LHCN-M2 (cell line): ENCODE measurements at places on chromosomes 7 and 10.

- DNase-seq: no peak
These were observed 65.9 kb downstream of the PRR15 start for GRCh38 chr7:29629507-29629906.

GRCh38 chr7:23369695-23370404 lies 70.7 kb downstream of the MALSU1 start:
- DNase-seq: no peak

DNA sequence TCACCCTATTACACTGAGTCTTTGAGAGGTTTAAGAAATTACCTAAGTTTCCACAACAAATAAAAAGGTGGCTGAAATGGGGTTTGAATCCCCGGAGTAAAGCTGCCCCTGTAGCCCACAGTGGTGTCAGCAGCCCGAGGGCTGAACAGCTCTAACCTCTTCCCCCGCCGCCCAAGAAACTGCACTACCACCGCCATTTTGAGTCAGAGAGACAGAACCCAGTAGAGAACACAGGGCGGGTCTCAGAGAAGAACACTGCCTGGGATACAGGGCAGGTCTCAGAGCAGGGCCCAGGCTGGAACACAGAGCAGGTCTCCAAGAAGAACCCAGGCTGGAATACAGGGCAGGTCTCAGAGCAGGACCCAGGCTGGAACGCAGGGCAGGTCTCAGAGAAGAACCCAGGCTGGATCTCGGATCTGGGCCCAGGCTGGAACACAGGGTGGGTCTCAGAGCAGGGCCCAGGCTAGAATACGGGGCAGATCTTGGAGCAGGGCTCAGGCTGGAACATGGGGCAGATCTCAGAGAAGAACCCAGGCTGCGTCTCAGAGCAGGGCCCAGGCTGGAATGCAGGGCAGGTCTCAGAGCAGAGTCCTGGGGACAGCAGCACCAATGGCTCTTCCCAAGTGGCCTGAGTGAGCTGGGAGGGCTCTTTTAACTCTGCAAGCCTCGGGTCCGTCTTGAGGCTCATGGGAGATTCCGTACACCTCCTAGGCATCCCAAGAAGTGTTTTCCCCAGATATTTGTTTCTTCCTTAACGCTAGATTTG lies 85.9 kb upstream of the LANCL2 start:
- DNase-seq: no peak

GRCh38 chr7:48300301-48300700 lies 129.0 kb downstream of the ABCA13 start:
- no peak for DNase-seq

GRCh38 chr7:13050703-13051102 lies 363.3 kb downstream of the ARL4A start:
- peak; percentile 73 for DNase-seq

- DNase-seq: no peak
These were observed 390.1 kb downstream of the GATA3 start for GRCh38 chr10:8444630-8445029.
